ENCODE measurements at places on chromosomes 7 and 10. TPM values are rescaled to one million over a fixed set of nuclear protein-coding genes. Genes with fewer than 3 reads are reported as not detected.

PTCD1 gene
- total RNA-seq, result 7.3 TPM

CFTR gene
- total RNA-seq, result not detected

FEZF1 gene
- not detected for total RNA-seq

PRKG1 gene
- total RNA-seq, result not detected

GARIN1A gene
- 0.73 TPM for total RNA-seq

HOXA13 gene
- 2.6 TPM for total RNA-seq

ADAMTS14 gene
- 0.09 TPM for total RNA-seq

ALOX5 gene
- total RNA-seq, result 0.38 TPM

TNPO3 gene
- total RNA-seq, result 38.8 TPM

AKR1B15 gene
- 34.3 TPM for total RNA-seq

IL15RA gene
- 3.0 TPM for total RNA-seq
